ENCODE measurements at places on chromosomes 7 and 10.

DNA sequence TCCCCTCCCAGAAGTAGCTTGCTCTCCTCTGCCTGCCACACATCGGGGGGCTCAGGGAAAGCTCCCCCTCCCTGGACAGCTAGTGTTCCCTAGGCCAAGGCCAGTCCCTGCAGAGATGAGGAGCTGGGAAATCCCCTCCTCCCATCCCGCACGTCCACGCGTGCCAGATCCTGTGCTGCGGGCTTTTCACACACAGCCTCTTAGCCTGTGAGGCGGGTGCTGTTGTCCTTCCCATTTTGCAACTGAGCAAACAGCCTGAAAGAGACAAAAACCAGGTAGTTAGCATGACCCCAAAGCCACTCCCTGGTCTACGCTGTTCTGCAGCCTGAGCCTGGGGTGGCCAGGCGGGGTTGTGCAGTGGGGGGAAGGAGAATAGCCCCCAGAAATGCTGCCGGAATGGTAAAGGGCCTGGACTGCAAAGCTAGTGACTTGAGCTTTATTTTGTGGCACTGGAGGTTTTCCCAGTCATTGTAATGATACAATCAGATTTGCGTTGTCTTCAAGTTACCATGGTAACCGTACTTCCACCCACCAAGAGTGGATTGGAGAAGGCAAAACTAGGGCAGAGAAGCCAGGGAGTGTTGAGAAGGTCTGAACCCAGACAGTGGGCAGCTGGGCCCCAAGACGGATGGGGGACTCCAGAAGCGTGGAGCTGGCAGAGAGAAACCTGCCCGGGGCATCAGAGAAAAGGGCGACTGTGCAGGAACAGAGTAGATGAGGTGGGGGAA is 98.6 kb upstream of the KCTD7 start:
- DNase-seq: no peak

DNA sequence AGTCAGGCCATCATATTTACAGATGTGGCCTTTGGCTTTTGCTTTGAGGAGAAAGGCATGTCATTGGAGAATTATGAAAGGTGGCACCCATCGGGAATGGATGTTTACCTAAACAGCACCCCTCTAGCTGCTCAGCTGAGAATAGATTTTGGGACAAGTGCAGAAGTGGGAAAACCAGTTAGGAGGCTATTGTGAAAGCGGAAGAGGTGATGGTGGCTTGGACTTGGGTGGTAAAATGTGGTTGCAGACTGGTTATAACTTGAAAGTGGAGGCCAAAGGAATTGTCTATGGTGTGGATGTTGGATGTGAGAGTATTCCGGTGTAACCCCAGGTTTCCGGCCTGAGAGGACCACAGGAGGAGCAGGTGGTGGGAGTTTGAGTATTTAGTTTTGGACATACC is 5.2 kb upstream of the SLC12A9 start:
- no peak for DNase-seq

GRCh38 chr7:49822856-49823255 is 49.4 kb downstream of the VWC2 start:
- no peak for DNase-seq

DNA sequence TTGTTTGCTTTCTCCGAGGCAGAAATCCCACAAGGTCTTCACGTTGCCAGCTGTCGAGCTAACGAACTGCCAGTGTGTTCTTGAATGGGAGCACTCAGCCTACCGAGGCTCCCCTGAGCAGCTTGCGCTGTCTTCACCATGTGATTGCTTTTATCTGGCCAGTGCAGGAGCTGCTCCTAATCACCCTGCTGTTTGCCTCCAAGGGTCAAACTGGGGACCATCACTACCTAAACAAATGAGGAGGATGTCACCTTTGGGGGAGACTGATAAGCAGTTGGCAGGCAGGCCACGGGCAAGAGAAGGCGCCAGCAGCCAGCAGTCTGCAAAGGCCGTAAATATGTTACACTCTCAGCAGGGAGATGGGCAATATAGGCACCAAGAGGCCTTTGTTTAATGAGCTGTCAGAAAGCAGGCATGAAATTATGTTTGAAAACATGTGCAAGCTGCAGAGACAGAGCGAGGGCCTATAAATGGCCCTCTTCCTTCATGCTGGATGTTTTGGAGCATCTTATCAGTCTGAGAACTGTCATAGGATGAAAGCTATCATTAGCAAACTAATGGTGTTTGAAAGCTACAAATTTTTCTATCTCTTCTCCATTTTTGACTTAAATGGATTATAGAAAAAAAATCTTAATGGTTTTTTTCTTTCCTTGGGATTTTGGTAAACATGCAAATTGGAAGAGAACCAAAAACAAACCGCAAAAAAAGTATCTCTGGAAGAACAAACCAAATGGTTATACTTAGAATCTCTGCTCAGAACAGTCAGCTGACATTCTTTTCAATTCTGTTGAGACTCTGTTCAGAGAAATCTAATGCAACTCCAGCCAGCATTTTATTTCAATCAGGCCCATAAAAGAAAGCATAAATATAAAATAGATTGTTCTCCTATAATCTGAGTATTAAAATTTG is 267.3 kb upstream of the NPVF start:
- DNase-seq: no peak

DNA sequence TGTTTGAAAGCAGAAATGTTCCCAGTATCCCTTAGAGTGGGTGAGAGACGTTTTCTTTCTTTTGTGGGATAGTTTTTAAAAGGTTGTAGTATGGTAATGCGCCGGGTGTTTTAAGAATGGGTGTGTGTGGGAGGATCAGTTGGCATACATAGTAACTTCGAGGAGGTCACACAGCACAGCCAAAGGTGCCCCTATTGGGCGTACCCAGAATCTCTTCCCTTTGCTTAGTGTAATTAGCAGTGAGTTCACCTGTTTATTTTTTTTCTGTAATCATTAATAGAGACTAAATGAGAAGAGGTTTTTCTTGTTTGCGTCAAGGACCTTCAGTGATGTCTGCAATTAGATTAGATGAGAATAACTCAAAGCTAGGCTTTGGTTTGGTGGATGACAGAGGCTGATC is 1.5 kb downstream of the PLEKHA8 start:
- no peak for DNase-seq

DNA sequence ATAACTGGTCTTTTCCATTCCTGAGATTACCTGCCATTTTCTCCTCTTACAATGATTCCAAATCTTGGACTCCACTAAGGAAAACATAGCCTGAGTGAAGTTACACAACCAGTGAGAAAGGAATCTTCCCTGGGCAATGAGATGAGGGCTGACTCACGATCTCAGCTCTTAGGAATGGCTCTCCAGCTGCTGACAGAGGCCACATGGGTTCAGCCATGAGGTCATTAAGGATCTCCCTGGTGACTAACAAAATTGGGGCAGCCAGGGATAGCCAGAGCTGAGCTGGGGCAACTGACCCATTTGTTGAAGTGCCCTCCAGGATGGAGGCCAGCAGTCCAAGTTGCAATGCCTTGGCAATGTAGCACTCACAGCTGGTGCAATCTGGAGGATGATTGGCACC is 78.7 kb upstream of the MKLN1 start:
- DNase-seq: no peak

DNA sequence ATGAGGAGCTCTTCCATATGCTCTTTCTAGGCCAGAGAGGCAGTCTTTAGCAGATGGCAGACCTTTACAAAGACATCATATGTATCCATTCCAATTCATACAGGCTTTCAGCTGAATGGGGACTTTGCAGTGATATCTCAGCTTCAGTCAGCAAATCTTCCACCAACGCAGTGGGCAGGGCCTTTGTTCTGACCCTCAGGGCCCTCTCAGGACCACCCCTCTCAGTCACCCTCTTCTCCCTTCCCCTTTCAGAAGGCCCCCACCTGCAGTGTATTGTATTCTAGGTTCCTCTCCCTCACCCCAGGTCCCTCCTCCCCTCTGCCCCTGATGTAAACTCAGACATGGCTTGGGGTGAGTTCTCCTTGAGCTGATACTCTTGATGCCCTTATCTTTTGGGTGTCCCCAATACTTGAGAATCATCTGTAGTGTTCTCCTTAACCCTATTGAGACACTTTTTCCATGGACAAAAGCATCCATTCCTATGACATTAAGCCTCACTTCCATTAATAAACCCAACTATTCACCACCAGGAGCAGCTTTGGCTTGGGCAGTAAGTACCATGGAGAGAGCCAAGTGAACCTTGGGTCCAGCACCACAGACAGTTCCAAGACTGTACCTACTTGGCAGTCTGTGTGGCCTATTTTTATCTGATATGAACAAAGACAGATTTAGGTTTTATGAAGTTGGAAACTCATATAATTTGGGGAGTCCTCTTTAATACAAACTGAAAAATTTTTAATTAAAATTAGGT is 62.7 kb downstream of the ADCYAP1R1 start:
- no peak for DNase-seq

GRCh38 chr7:86844608-86845007 is 200.9 kb downstream of the GRM3 start:
- DNase-seq: no peak

- DNase-seq: no peak
These were observed 458.0 kb upstream of the GALNT17 start for GRCh38 chr7:70673778-70674570.

Measured in hypothalamus (tissue), 51 donors.